ENCODE measurements at places on chromosomes 7 and 10.

DNA sequence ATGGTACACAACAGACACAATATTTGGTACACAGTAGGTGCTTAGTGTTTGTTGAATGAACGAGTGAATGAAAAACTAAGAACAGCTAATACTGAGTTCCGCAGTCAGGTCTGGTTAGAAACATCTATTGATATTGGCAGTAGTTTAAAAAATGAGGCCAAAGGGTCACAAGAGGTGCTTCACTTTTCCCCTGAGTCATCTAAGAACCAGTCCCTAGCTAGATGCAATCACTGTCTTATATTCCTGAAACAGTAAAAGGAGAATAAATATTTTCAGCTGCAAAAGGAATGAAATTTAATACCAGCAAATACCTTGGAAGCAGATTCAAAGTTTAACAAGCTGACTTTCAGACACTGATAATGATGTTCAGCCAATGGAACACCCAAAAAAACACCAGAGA lies 54.5 kb downstream of the SCRN1 start:
- DNase-seq, result no peak

GRCh38 chr7:29375641-29376562 lies 181.3 kb downstream of the CHN2 start:
- DNase-seq, result no peak

DNA sequence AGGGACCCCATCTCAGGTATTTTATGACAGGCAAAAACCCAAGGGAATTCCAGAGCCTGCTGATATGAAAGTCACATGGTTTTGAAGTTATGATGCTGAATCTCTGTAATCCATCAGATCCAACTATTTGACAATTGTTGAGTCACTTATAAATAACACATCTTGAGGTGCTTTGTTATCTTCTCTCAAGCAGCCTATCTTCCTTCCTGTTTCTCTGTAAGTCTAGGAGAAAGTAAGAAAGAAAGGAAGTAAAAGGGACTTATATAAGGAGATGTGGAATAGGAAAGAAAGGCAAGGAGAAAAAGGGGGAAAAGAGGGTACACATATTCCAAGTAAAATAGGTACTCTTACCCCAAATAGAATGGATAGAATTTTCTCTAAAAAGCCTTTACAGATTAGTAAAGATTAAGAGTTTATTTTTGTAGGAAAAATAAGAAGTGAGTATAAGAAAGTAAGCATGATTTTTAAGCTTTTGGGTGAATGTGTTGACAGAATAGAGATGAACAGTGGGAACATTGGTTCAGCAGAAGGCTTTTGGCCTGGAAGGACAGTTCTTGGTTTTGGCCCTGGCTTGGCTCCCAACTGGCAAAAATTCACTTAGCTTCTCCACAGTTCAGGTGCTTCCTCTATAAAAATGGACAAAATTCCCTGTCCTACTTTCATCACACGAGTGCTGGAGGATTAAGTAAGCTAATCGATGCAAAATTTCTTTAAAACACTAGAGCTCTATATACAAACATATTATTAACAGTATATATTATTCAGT lies 39.6 kb upstream of the ANK3 start:
- no peak for DNase-seq

DNA sequence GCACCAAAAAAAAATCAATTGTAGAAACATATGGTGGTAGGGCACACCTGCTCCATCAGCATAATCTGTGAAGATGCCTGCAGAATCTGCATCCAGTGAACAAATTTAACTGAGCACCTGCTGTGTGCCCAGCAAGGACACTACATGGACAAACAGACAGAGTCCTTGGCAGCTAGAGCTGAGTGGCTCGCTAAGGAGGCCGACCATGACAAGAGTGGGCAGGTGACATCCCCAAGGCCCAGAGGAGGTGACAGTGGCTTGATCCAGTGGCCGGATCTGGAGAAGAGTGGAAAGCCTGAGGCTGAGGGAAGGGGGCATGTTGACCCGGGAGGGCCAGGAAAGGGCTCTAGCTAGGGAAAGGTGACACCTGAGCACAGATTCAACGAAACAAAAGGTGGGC lies 68.1 kb downstream of the MAD1L1 start:
- DNase-seq, result no peak

GRCh38 chr7:105940109-105940508 lies 23.0 kb upstream of the CDHR3 start:
- DNase-seq, result no peak

DNA sequence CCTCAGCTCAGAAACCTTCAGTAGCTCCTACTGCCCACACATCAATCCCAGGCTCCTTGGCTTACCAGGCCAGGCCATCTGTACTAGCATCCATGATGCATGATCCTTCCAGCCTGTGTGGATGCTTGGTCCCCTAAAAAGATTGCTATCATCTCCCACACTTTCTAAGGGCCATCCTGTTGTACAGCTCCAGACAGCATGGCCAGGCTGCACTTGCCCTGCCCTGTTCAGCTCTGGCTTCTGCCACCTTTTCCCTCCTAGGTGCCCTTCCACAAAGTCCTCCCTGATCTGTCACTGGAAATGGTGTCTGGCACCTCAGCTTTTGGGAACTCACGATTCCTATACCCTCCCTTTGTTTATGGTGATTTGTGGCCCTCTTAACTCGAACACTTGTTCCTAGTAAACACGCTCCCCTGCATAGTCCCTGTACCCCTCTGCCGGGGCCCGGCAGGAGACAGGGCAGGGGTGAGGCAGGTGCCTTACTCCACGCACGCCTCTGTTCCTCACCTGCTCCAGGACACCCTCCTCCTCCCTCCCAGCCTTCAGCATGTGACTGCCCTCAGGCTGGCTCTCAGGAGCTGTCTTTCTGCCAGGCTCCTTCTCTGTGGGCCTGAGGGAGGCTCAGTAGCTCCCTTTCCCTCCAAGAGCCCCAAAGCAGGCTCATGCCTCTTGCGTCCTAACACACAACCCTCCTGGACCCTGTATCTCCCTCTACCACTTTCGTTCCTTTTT lies 71.8 kb downstream of the CDH23 start:
- no peak for DNase-seq

- no peak for DNase-seq
These were observed 35.2 kb downstream of the BMPER start for GRCh38 chr7:33940503-33940902.

DNA sequence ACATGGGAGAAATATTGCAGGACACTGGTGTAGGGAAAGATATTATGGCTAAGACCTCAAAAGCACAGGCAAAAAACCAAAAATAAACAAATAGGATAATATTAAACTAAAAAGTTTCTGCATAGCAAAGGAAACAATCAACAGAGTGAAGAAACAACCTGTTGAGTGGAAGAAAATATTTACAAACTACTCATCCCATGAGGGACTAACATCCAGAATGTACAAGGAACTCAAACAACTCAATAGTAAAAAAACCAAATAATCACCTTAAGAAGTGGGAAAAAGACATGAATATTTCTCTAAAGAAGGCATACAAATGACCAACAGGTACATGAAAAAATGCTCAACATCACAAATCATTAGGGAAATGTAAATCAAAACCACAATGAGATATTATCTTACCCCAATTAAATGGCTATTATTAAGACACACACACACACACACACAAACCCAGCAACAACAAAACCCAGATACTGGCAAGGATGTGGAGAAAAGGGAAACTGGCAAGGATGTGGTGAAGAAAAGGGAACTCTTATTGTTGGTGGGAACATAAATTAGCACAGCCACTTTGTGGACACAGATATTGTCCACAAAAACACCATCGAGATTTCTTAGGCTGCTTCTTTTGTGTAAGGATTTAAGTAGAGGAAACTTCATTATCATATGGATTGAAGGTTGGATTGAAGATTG lies 9.8 kb upstream of the RAB18 start:
- DNase-seq, result no peak

DNA sequence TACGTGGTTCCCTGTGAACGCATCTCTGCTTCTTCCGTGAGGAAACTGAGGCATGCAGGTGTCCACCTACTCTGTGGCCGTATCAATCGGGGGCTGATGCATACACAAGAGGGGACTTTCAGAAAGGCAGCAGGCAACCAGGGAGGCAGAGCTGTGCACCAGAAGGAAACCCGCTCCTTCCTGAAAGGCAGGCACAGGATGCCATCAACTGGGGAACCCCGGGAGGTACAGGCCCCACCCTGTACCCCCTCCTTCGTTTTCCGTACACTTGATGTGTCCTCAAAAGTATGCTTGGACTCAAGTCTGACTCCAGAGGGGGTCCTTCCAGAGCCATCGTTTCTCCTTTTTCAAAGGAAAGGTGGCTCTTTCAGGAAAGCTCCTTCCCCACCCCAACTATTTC lies 59.5 kb downstream of the ASB13 start:
- peak; percentile 43 for DNase-seq

GRCh38 chr10:1576467-1577372 lies 160.6 kb downstream of the ADARB2 start:
- peak; percentile 48 for DNase-seq

GRCh38 chr10:17476073-17476472 lies 21.7 kb upstream of the ST8SIA6 start:
- DNase-seq, result no peak

DNA sequence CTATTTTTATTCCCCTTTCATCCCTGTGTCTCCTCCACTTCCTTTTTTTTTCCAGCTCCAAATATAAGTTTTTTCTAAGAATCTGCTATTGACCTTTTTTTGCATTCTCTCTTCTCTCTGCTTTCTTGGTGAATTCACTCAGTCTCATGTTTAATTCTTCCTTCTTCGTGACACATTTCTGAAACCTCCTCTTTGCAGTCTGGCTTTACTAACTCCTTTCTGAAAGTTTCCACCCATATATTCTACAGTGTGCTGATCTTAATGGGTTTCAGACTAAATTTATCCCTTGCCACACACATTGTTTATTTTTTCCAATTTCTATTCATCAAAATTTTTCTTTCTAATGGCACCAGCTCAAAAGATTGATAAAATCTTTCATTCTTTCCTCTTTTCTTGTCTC lies 47.8 kb upstream of the CALD1 start:
- no peak for DNase-seq

DNA sequence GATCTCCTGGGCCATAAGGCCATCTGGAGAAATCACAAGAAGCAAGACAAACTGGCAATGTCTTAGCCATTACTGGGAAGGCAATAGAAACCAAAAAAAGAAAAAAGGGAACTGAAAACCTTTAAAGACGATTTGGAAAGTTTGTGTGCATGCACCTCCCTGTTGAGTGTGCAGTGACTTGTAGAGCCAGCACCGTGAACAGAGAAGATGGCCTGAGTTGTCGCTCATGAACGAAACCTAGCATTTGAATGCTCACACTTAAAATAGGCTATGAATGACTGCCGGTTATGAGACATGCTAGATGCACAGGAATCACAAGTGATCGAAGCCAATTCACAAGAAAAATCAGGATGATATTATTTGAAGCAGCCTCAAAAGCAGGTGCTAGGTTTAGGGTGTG lies 151.3 kb upstream of the ADO start:
- peak; percentile 99 for DNase-seq

DNA sequence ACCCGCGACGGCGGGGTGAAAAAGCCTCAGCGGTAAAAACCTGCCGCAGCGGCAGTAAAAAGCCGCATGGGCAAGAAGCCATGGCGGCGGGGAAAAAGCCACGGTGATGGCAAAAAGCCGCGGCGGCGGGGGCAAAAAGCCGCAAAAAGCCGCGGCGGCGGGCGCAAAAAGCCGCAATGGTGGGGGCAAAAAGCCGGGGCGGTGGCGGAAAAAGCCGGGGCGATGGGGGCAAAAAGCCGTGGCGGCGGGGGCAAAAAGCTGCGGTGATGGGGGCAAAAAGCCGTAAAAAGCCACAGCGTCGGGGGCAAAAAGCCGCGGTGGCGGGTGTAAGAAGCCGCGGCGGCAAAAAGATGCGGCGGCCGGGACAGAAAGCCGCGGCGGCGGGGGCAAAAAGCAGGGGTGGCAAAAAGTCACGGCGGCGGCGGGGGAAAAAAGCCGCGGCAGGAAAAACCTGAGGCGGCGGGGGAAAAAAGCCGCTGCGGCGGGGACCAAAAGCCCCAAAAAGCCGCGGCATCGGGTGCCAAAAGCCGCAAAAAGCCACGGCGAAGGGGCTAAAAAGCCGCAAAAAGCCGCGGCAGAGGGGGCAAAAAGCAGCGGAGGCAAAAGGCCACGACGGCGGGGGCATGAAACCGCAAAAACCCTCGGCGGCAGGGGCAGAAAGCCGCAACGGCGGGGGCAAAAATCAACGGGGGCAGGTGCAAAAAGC lies 488.5 kb downstream of the ZNF33B start:
- no peak for DNase-seq

- DNase-seq, result peak; percentile 12
These were observed 59.7 kb downstream of the IGF2BP3 start for GRCh38 chr7:23410446-23411183.

- no peak for DNase-seq
These were observed 108.4 kb downstream of the LYZL1 start for GRCh38 chr10:29397221-29397620.

- peak; percentile 50 for DNase-seq
These were observed 65.1 kb upstream of the SFMBT2 start for GRCh38 chr10:7475939-7476338.

DNA sequence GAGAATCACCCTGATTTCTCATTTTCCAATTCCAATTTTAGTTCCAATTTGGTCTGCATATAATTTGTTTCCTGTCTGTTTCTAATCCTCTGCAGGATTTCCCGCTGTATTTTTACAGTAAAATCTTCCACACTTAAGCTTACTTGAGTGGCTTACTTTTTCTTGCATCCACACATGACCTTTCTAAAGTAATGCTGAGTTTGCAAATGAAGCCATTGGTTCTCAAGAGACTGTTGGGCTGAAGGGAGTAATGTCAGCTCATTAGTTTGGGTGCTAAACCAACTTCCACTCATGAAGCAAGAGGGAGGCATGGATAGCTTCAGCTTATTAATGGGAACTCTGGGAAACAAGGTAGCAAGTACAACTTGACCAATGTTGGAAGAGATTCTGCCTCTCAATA lies 146.4 kb downstream of the SNX10 start:
- DNase-seq, result no peak

DNA sequence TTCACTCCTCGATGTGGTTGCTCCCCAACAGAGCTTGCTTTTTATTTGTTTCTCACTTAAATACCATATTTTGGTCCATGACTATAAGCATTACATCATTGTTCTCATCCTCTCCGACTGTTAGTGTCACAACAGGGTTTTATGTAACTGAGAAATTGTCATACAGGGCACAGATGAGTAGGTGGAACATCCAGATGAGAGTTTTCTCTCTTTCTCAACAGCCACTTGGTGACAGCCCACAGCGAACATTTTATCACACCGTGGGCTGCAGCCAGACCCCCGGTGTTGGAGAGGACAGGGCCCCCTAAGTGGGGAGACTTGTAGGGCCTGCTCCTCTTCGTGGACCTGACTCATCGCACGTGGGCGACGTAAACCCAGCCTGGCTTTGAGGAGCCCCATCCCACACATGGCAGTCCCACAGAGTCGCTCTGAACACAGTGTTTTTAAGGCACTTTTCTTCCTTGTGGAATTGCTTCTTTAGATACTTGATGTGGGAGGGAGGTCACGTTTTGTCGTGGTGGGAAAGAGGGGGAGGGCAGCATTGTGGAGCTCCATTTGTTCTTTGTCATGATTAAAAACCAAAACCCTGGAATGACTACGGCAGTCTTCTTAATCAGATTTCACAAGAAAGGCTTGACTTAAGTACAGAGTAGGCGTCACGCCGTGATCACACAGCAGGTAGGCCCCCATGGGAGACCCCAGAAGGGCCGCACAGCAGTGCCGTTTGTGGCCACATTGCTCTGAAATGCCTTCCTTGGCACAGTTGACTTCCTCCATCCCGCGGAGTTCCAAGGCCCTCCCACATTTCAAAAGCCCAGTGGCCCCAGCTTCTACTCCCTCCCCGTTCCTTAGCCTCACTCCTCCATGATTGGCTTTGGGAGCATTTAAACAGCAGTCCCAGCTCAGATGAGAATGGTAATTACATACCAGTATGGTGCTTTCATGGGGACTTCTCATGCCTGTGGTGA lies 220.6 kb downstream of the CCDC3 start:
- no peak for DNase-seq

GRCh38 chr10:1068380-1069361 lies 12.5 kb downstream of the WDR37 start:
- DNase-seq, result no peak

Data from OCI-LY7 (cell line).